T-helper 2 cell (primary cell): ENCODE measurements at places on chromosomes 4 and X.

GRCh38 chrX:1518512-1518911 lies 18.5 kb downstream of the P2RY8 start:
- DNase-seq: no peak

DNA sequence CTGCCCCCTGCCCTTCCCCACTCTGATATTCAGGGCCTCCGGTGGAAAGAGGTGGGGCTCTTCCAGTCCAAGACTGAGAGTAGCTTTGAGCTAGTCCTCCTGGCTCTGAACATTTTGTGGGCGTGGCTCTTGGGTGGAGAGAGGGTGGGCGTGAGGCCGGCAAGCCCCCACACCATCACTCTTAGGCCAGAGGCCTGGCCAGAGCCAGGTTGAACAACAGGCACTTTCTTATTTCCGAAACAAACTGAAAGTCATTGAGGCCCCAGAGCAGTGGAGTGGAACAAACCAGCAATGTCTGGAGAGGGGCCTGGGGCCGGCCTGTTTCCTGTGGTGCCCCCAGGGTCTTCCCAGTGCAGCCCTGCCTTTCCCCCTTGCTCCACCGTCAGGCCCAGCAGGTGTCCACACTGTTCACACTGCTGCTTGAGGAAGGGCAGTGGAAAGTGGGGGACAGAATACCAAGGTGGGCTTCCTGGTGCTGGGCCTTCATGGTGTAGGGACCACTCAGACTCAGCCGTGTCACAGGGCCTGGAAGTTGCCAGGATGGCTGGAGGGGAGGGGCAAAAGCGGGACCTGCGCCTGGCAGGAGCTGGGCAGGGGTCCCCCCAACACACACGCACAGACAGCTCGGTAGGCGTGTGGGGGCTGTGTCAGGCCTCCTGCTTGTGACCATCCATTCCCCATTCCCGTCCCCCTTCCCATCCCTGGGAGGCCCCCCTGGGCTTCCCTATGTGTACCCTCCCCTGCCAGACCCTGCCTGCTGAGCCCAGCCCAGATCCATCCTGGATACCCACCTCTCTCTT lies 2.9 kb downstream of the ADRA2C start:
- DNase-seq: no peak

GRCh38 chr4:30620711-30621110 lies 99.5 kb upstream of the PCDH7 start:
- no peak for DNase-seq

DNA sequence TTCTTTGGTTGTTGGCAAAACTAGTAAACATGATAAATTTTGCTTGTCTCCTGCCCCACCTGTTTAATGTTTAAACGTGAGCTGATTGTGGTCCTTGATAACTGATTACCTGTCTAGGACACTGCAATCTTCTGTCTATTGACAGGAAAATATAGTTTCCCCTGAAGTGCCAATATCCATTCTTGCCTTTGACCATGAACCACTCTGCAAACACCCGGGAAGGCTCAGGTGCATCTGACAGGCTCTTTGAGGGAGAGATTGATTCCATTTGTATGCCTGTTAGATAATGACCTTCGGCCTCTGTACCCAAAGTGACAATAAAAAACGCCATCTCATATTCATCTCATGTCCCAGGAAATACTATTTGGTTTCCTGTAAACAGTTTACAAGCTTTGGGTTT lies 453.0 kb downstream of the CENPC start:
- no peak for DNase-seq

DNA sequence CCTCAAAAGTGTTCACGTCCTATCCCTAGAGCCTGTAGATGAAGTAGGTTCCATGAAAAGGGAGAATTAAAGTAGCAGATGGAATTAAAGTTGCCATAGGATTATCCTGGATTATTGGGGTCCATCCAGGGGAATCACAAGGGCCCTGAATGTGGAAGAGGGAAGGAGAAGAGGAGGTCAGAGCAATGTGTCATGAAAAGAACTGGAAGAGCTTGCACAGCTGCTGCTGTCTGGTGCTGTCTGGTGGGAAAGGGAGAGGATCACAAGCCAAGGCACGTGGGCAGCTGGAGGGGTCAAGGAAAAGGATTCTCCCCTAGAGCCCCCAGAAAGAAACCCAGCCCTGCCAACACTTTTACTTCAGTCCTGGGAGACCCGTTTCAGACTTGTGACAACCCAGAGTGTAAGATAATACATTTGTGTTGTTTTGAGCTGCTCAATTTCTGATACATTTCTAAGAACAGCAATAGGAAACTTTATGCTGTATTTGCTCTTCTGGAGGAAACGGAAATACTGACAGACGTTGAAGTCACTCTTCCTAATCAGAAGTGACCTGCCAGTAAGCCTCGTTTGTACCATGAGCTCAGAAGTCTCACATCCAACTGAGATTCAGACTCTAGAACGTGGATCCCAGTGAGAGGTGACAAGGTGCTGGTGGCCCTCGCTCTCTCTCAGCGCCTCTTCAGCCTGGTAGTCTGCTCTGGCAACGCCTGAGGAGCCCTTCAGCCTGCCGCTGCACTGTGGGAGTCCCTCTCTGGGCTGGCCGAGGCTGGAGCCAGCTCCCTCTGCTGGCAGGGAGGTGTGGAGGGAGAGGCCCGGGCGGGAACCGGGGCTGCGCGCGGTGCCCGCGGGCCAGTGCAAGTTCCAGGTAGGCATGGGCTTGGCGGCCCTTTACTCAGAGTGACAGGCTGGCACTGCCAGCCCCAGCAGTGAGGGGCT lies 34.7 kb upstream of the ENPP6 start:
- DNase-seq: no peak

GRCh38 chr4:17385403-17385802 lies 126.5 kb downstream of the QDPR start:
- no peak for DNase-seq
